ENCODE measurements at places on chromosomes 6 and 20.
A peak's percentile ranks its signal among the peaks of the same experiment; 100 is the strongest.

- no peak for DNase-seq
Observed at GRCh38 chr6:100138346-100139022, 144.5 kb upstream of the MCHR2 start.

DNA sequence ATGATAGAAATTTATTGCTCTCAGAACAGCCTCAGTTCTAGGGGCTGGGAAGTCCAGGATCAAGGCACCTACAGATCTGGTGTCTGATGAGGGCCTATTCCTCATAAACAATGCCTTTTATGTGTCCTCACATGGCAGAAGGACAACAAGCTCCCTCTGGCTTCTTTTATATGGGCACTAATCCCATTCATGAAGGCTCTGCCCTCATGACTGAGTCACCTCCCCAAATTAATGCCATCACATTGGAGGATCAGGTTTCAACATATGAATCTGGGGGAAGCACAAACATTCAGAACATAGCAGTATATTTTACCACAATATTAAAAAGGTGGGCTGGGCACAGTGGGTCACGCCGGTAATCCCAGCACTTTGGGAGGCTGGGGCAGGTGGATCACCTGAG is 58.5 kb upstream of the CCN6 start:
- DNase-seq = no peak

DNA sequence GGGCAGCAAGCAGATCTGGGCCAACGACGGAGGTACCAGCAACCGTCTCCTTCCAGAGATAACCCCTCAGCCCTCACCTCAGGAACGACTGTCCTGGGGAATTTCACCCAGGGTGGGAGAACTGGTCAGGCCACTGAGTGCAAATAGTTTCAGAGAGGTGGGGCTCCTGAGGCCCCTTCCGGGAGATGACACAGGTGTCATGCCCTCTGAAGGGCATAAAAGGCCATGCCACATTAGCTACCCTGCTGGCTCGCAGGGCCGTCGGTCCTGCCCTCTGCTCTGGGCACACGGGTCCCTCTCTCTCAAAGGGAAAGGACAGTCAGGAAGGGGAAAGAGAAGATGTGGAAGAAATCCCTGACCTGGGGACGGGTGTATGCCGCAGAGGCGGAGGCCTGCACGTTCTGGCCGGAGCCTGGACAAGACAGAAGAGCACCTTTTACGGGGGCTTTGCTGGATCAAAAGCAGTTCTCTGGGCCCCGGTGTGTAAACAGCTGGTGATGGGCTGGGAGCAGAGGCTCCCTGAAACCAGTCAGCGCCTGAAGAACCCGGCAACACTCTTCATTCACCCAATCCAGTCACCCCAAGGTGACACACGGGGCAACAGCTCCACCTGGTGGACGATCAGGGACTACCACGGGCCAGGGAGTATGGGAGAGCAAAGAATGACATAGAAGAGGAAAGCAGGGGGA is 6.4 kb upstream of the TAF8 start:
- DNase-seq = peak; percentile 75

- no peak for DNase-seq
Observed at GRCh38 chr6:109824105-109824504, 133.0 kb downstream of the FIG4 start.

DNA sequence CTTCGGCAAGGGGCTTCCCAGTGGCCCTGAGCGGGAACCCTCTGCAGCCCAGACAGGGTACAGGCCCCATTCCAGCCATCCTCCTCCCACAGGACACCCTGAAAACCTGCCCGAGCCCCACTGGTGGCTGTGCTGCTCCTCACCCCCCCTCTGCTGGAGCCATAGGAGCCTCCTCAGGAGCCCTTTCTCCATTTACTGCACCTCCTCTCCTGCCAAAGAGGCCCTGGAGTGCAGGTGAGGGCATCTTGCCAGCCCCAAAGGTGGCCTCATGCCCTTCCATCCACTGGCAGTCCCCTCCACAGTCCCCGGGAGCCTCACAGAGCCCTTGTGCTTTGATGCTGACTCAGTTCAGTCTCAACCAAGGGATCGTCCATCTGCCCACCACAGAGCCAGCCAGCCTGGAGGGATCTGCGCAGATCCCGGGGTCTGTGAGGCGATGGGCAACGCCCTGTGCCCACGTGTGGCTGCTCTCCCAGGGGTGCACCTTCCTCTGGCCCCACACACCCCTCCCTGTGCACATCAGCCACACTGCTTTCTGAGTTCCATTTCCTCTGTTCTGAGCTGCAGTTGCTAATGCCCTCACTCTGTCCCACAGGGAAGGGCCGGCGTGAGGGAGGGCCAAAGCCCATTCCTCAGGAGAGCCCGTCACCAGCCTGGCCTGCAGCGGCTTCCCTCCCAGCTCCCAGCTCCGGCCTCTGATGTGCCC is 228.5 kb downstream of the DLL1 start:
- DNase-seq = no peak

DNA sequence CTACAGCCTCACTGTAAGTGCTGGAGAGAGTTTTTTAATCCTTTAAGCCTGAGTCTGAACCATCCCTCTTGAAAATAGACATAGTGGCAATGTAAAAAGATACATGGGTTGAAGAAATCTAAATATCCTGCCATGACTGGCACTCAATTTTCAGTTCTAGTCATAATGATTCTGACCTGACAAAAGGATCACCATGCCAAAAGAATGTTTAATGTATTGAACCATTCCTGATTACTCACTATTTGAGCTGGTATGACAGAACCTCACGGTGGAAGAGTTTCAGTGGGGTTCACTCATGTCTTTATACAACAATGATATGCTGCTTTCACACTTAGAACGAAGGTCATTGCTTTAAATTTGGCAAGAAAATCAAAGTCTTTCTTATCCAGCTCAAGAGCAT is 93.4 kb downstream of the HIVEP2 start:
- no peak for DNase-seq

GRCh38 chr20:40192529-40192928 is 496.5 kb downstream of the MAFB start:
- DNase-seq = no peak

- no peak for DNase-seq
Observed at GRCh38 chr6:142222022-142222421, 75.0 kb downstream of the VTA1 start.

GRCh38 chr20:22797103-22797502 is 212.7 kb upstream of the FOXA2 start:
- no peak for DNase-seq

GRCh38 chr20:4916971-4917881 is 84.1 kb downstream of the SLC23A2 start:
- no peak for DNase-seq

DNA sequence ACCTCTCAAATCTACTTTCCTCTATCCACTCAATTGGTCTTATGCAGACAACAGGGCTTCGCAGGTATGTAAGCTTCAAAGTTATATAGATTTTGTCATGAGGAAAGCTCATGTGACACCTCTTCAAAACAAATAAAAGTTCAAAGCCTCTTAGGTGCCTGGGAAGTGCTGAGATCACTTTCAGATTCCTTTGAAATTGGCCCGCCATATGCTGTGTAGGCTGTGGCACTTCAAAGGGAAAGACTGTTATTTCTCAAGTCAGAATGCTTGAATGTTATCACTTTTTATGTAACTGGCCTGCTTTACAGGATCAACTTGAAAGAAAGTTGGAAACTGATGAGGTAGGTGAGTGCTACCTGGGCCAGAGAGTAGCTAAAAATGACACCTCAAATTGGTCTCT is 67.1 kb upstream of the GFRAL start:
- DNase-seq = no peak

DNA sequence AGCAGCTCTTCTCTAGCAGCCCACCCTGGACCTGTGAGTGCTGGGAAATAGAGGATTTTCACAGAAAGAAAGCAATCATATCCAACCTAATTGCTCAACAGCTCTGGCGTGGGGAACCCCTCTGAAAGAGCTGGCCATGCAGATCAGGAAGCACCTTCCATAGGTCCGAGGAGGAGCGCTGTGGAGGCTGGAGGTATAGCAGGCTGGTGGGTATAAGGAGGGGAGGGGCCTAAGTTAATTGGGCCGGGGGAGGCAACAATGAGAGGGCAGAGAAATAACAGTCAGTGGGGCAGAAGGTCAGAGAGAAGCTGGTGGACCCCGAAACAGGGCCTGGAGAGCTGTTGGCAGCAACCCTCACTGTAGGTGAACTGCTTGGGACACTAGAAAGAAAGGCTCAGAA is 40.8 kb downstream of the SNRNP48 start:
- no peak for DNase-seq

DNA sequence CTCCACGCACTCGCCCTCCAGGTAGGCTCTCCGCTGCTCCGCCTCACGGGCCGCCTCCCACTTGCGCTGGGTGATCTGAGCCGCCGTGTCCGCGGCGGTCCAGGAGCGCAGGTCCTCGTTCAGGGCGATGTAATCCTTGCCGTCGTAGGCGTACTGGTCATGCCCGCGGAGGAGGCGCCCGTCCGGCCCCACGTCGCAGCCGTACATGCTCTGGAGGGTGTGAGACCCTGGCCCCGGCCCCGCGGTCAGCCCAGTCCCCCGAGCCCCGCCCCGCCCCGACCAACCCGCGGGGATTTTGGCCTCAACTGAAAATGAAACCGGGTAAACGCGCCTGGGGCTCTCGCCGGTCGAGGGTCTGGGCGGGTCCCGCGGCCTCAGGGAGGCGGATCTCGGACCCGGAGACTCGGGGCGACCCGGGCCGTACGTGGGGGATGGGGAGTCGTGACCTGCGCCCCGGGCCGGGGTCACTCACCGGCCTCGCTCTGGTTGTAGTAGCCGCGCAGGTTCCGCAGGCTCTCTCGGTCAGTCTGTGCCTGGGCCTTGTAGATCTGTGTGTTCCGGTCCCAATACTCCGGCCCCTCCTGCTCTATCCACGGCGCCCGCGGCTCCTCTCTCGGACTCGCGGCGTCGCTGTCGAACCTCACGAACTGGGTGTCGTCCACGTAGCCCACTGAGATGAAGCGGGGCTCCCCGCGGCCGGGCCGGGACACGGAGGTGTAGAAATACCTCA is 598 bp downstream of the HLA-B start:
- DNase-seq = peak; percentile 43

- no peak for DNase-seq
Observed at GRCh38 chr6:30572148-30572547, 906 bp downstream of the ABCF1 start.

GRCh38 chr6:115540077-115540869 is 520.4 kb downstream of the FRK start:
- DNase-seq = no peak

DNA sequence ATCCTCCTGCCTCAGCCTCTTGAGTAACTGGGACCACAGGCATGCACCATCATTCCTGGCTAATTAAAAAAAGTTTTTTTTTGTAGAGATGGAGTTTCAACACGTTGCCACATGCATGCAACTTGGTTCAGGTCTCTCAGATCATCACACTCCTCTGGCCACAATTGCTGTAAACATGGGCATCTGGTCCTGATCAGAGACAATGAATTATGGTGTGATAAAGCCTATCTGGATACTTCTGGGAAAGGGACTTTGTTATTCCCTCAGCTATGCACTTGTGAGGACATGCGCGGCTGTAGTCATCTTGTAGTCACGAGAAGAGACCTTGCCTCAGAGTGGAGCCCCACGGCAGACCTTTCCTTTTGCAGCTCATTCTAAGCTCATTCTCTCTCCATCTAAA is 210.9 kb upstream of the ZFP64 start:
- no peak for DNase-seq
